ENCODE measurements at places on chromosomes 12 and 14. TPM values are rescaled to one million over a fixed set of nuclear protein-coding genes. Genes with fewer than 3 reads are reported as not detected.

Gene IGF1
- polyA plus RNA-seq: 11.4 TPM

Gene MEG3
- polyA plus RNA-seq: 5.9 TPM

Gene BAG5
- 8.7 TPM for polyA plus RNA-seq

Gene PTPRO
- 2.7 TPM for polyA plus RNA-seq

Gene SSTR1
- 1.6 TPM for polyA plus RNA-seq

Gene BEGAIN
- 0.27 TPM for polyA plus RNA-seq

Gene MANSC4
- not detected for polyA plus RNA-seq

Gene LHX5
- polyA plus RNA-seq: not detected

Gene TBX3
- polyA plus RNA-seq: 19.3 TPM

Gene MMP19
- polyA plus RNA-seq: 9.3 TPM

Gene GARIN6
- not detected for polyA plus RNA-seq

Gene HNF1A
- polyA plus RNA-seq: 0.08 TPM

Gene TAS2R13
- not detected for polyA plus RNA-seq

Gene JDP2
- polyA plus RNA-seq: 88.9 TPM

Gene KRT7
- 1,201 TPM for polyA plus RNA-seq

Gene PHLDA1
- polyA plus RNA-seq: 15.9 TPM

Gene RFX4
- not detected for polyA plus RNA-seq

Gene IFNG-AS1
- not detected for polyA plus RNA-seq

Gene RNASE3
- 0.79 TPM for polyA plus RNA-seq

Gene ZNF891
- 0.26 TPM for polyA plus RNA-seq

Gene DNAI7
- 2.0 TPM for polyA plus RNA-seq

Gene GRIP1
- polyA plus RNA-seq: 0.32 TPM

Gene GABARAPL1
- polyA plus RNA-seq: 44.0 TPM

Data from lung (tissue), 17 donors.